Ascending aorta (tissue), 2 donors: ENCODE measurements at places on chromosomes 2 and 18.

- DNase-seq: no peak
Measured at GRCh38 chr2:179745635-179746256, 115.7 kb downstream of the ZNF385B start.

GRCh38 chr18:58867281-58867961, 2.7 kb downstream of the ZNF532 start:
- peak; percentile 78 for DNase-seq

DNA sequence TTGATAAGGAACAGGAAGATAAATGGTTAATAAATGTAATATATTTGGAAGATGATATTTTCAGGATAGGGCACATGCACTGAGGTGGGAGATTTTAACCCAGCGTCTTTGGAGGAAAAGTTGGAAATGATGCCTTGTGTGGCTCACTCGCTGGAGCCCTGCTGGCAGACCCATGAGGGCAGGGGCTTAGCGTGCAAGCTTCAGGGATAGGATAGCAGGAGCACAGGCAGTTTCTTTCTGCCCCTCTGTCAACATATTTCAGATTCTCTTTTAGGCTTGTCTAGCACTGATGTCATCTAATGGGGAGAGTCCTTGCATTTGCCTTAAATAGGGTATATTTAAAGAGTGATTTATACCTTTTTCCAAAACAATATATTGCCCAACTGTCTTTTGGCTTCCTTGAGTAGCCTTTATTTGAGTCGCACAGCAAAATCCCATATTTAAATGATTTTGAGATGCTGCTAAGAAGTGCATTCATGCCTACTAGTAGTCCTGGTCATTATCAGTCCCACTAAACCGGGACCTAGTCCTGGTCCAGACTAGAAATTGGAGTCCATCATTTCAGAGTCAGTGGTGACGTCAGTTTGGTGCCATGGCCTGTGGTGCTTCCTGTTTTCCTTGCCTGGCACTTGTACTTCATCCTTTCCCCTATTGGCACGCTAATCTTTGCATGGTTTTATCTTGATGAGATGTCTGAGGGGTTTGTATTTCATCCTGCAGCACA, 45.8 kb downstream of the SH3RF3 start:
- DNase-seq: peak; percentile 65

DNA sequence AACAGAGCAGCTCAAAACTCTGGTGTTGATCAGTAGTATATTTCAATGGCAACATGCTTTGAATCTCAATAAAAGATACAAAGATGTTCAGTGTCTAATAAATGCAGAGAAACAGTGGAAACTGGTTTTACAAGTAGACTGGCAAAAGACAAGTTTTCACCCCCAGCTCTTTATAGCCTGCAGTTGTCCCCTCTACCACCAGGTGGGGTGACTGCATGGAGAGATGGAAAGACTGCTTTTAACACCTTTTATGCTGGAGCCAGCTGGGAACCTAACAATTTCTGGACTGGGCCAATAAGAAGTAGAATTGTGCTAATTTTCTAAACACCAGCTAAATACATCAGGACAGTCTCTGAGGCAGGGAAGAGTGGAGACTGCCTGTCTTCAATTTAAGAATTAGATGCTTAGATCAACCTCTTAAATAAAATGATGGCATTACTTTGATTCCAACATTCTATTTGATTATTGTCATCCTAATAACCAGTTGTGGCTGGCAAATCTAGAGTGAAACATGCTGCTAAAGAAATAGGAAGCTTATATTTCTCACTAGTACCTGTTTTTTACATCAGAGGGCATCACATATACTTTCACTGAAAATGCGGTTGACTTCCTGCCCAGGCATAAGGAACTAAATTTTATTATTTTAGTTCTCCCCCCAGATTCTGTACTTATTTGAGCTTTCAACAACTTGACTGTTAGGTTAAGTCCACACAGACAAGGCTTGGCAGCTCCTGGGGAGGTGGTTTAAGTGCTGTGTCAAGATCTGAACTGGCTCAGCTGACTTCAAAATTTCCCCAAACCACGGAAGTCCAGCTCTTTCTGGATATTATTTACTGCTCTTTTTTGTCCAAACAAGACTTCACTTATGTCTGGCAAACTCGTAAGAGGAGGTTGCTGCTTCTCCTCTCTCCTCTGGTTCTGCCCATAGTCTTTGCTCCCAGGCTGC, 140.5 kb downstream of the TPGS2 start:
- no peak for DNase-seq

DNA sequence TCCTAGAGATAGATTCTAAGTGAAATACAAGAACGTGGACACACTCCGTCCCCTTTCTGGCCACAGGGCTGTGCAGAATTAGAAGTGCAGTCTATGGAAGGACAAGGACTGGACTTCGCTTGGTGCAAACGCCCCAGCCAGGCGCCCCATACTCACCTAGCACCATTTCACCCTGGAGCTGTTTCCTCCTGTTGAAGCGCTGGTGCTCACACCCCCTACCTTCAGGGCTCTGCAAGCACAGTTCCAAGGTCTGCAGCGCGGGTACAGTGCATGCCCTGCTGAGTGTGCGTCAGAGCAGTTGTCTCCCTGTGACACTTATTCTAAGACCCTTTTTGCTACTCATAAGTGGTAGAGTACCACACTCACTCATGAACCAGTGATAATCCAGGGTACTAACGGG, 3.0 kb downstream of the HPCAL1 start:
- no peak for DNase-seq

DNA sequence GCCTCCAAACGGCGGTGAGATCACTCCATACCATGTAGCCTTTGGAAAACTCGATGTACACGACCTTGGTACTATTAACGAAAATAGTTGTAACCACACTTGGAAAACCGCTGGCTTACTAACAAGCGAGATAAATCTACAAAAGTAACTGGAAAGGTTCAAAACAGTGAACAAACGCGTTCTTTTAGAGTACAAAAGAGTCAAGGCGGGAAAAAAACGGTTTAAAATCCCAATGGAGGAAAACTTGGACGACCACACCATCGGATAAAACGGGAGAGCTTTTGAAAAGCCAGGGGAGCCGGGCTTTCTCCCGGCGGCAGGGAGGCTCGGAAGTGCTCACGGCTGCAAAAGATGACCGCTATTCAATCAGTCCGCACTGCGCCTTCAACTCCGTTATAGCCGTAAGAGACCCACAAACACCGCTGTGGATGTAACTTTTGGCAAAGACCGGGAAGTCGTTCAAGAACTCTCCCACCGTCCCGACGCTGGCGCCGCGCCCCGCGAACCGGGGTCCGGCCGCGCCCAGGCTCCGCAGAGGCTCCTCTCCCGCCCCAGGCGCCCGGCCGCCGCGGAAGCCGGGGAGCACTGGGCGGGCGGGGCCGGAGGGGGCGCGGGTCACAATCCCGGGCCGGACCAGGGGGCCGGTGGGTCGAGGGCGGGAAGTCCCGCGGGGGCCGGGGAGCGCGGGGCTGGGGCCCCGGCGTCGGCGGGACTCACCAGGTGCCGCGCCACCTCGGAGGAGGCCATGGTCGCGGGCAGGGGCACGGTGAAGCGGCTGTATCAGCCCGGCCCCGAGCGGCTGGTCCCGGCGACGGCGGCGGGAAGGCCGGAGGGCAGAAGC, 465 bp downstream of the SEPTIN10 start:
- no peak for DNase-seq

DNA sequence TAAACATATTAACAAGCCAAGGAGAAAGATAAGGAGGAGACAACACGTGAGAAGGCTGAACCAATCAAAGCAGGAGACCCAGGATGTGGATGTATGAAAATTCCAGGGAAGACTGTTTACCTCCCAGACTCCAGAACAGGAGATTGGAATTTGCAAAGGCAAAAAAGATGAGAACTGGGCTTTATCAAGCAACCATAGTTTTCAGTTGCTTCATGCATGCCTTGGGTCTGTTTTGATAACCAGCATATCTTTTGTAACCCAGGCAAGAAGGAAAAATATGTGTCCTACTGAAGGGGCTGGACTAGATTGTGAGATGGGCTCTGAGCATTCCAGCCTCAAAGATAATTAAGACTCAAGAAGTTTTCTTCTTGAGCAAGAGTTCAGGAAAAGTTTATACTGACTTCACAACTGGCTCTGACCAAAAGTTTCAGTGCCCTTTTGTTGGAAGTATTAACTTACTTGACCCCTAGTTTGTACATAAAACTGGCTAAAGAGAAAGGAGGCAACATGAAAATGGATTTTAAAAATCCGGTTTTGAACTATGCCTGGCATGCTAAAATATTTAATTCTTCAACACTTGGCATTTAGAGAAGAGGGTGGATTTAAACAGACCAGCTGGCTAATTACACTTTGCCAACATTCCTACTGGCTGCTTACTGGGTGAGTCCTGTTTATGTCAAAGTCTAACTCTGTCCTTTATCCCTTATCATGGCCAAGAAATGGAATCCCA, 79.3 kb upstream of the CD28 start:
- no peak for DNase-seq

DNA sequence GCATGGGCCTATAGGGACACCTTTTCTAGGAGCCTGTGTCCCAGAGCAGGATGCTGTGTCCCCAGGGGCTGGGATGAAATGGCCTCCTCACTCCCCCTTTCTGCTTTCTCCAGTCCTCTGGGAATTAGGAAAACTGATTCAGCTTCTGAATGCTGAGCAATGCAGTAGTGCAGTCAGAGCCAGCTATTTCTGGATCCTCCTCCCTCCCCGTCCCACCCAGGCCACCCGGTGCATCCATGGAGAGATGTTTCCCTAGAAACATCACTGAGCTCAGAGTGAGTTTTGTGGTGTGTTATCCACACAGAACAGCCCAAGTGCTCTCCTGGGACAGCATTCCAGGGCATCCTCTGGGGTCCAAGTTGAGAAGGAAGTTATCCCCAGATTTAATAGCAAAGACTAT, 125.5 kb downstream of the LOXHD1 start:
- no peak for DNase-seq

DNA sequence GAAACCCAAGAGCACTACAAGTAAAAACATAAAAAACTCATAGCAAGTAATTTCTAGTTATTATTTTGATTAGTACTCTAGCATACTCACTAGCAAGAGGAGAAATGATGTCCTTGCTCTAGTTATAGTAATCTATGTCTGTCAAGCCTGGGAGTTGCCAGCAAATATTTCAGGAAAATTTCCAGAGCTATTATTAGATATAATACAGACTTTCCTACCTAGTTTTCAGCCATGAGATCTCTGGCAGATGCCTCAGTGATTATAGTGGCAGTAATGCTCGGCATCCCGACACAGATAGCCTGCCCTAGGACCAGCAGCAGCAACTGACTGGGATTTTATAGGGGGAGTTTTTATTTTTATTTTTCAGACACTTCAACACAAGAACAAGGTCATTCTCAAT, 224.4 kb downstream of the ZNF385B start:
- no peak for DNase-seq

GRCh38 chr2:53356291-53356905, 411.2 kb upstream of the CHAC2 start:
- no peak for DNase-seq

DNA sequence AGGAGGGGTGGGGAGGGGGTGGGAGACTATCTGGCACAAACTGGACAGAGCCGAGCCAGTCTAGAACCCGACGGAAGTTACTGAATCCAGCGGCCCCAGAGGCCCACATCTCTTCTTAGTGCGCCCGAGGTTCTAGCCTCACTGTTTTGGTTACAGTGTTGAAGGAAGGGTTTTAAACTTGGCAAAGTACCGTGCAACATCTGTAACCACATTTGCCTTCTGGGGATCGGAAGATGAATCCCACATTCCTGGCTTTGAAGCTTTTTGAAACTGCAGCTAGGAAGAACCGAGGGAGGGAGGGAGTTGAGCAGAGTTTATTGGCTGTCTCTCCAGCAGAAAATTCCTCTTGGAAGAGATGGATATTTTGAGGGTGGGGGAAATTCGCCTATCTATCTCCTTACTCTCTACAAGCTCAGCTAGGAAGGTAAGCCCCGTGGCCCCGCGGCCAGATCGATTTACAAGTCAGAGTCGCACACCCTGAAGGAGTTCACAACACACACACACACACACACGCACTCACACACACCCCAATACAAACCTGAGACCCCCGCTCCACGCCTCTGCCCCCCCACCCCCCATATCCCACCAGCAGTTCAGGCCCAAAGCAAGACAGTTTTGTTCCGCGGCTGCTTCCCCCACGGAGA, 1.0 kb downstream of the ACVR1 start:
- DNase-seq: no peak

DNA sequence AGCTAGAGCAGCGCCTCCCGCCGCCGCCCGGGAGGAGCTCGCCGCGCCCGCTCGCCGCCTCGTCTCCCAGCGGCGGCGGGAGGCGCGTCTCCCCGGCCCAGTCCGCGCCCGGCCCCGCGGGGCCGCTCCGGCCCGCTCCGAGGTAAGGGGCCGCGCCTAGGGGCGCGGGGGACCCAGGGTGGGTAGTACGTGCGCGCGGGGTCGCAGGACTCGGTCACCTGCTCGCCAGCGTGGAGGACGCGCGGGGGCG, 259 bp downstream of the NPAS2 start:
- no peak for DNase-seq

DNA sequence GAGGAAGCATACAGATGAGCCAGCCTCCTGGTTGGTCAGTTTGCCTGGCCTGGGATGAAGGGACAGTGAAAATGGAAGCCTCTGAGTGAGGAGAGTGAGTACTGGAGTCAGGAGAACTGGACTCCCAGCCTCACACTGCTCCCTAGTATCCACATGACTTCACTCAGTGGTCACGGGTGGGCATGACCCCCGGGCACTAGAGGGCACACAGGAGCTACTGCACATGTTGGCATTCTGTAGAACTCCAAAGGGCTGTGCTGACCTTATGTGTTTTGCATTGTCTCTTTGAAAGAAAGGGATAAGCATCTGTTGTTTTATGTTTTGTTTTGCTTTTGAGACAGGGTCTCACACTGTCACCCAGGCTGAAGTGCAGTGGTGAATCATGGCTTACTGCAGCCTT, 23.7 kb downstream of the NCAPH start:
- no peak for DNase-seq

GRCh38 chr2:217858519-217859491, 144.0 kb downstream of the TNS1 start:
- peak; percentile 96 for DNase-seq

GRCh38 chr2:150392614-150393013, 94.9 kb downstream of the RND3 start:
- no peak for DNase-seq

GRCh38 chr18:74233933-74234325, 57.8 kb downstream of the CYB5A start:
- no peak for DNase-seq

DNA sequence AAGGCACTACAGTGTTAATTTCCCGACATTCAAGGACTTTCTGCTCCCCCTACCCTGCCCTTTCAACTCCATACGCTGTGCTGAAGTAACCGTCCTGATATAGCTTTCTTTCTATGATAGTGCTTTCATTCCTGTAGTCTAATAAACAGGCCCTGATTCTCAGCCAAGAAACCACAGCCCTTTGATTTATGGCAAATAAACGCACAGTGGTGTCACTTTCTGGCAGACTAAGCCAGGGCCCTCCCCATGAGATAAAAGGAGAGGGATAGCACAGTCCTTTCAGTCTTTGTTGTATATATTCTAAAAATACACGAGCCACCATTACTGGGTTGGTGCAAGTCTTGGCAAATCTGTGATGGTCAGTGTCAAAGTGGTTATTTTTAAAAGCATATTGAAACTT, 291.2 kb downstream of the ALPK2 start:
- no peak for DNase-seq

GRCh38 chr2:201218780-201219179, 35.8 kb downstream of the CASP10 start:
- DNase-seq: no peak

- no peak for DNase-seq
Measured at GRCh38 chr2:105538840-105539239, 140.0 kb upstream of the FHL2 start.
